NCI-H526 treated with DMSO at 0.1 percent for 48 hours (cell line): ENCODE measurements at places on chromosomes 11 and 22.

DNA sequence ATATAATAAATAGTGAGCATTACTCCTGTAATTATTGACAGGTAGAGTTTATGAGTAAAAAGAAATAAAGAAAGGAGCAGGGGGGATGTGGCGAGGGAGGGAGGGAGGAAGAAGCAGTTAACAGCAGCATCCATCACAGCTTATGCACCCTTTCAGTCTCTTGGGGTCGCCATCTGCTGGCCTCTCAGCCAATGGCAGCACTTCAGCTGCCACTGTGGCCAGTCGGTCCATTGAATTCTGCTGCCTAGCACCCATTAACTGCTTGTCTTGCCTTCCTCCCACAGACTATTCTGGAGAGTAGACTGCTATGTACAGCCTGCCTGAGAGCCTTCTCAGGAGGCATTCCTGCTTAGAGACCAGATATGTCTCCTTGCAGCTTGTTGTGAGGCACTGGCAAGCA, 388.3 kb downstream of the TENM4 start:
- peak; percentile 13 for DNase-seq

DNA sequence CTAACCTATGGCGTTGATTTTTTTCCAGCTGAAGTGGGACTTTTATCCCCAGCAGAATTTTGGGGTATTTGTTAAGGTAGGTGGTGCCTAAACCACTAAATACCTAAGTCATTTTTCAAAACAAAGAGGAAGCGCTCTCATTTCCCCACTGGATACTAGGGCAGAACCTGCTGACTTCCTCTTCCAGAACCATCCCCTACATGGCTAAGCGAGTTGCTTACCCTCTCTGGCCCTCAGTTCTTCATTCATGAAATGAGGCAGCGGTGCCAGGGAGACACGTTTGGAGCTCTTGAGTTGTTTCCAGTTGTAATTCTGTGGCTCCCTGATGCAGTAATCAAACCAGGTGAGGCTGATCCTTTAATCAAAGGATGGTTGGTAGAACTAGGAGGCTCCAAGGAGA, 10.0 kb upstream of the MTMR3 start:
- no peak for DNase-seq

GRCh38 chr22:44819966-44820631, 67.7 kb downstream of the ARHGAP8 start:
- DNase-seq = no peak

DNA sequence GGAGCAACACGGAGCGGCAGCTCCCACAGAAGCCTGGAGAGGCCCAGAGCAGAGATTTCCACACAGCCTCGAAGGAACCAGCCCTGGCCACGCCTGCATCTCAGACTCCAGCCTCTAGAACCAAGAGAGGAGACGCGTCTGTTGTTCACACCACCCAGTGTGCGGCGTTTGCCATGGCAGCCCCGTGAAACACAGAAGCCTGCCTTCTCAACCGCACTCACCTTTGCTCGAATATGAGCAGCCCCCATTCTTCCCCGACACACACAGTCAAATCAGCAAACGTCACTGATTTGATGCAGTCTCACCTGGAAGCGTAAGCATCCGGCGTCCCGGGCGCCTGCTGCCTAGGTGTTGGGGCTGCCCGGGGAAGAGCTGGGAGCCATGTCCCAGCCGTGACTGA, 14.2 kb upstream of the TALDO1 start:
- no peak for DNase-seq

DNA sequence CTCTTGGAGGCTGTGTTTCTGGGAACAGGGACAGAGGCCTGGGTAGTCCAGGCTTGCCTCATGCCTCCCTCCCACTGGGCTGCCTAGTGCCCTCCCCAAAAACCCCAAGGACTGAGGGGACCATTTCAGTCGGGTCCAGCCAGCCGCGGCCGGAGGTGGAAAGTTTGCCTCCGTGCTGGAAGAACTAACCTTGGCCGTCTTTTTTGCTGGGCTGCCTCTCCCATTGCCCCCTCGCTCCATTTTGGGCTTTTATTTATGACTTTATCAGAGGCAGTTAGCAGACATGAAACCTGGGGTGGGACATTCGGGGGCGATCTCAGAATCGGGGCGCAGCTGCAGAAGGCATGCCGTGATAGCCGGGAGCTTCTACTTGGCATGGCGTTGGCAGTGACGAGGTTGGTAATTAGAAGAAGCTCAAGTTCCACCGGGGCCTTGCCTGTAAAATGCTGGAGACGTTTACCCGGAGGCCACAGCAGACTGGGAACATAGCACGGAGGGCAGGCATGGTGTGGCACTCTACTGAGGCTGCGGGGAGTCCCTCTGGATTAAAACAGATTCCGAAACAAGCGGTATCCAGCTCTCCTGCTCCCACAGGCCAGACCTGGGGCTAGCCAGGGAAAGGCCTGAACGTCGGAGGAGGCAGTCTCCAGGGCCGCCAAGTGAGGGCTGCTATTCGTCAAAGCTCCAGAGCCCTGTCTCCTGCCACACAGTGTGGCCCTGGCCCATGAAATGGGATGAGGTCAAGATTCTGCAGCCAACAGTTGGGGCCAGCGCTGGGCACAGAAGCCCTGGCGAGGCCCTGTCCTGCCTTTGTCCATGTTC, 76.4 kb upstream of the PPARA start:
- no peak for DNase-seq

GRCh38 chr11:17744151-17744940, 9.8 kb downstream of the KCNC1 start:
- no peak for DNase-seq

GRCh38 chr11:14106303-14107049, 144.0 kb downstream of the SPON1 start:
- no peak for DNase-seq
